Erythroblast (primary cell): ENCODE measurements at places on chromosomes 1 and 21.

DNA sequence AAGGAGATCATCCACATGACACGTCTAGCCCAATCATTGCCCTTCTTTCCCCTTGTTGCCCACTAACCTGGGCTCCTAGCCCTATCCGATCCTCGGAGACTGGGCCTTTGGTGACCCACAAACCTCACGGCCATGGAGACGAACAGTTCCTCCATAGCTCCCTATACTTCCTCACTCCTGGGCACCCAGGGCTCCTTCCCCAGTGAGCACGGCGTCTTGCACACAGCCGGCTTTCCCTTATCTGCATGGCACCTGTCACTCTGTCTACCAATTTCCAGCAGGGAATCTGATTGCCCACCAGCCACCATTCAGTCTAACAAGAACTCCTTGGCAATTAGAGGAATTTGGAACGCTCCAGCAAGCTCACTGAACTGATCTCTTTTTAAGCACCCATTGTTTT, 3.1 kb downstream of the GNG4 start:
- no peak for DNase-seq

GRCh38 chr1:156221986-156222692, 9.3 kb downstream of the PMF1 start:
- DNase-seq, result no peak

DNA sequence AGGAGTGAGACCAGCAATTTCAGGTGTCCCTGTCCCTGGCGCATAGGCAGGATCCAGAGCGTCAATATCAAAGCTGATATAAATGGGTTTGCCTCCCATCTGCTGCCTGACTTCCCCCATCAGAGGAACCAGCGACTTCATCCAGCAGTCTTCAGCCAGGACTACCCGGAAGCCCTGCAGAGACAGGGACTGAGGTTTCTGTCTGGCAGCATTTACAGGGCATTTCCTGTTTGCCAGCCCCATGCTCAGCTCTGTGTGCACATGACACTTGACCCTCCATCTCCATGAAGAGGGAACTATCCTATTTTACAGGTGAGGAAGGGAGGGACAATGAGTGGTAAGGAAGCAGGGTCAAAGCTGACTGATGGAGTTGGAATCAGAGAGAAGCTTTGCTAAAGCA, 7.2 kb downstream of the AGMAT start:
- no peak for DNase-seq

GRCh38 chr1:161180639-161181038, 3.3 kb upstream of the B4GALT3 start:
- no peak for DNase-seq

GRCh38 chr1:37034121-37035013, at the start of gene GRIK3:
Gene GRIK3, minus strand, starts transcription at chr1:37034515. Its CDS starts 407 bp downstream, at chr1:37034108.
- DNase-seq, result no peak

DNA sequence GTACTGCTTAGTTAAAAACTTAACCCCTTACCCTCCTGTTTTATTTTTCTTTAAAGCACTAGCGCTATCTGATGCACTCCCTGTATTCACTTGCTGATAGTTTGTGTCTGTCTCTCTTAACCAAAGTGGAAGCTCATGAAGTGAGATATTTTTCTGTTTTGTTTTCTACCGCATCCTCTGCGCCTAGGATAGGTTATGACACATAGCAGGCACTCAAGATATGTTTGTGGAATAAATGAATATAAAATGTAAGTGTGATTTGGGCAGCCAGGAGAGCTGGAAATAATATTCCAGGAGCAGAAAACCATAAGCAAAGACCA, 49.0 kb upstream of the MRPS6 start:
- DNase-seq, result no peak

GRCh38 chr1:12114916-12115315, 51.8 kb downstream of the TNFRSF8 start:
- no peak for DNase-seq

DNA sequence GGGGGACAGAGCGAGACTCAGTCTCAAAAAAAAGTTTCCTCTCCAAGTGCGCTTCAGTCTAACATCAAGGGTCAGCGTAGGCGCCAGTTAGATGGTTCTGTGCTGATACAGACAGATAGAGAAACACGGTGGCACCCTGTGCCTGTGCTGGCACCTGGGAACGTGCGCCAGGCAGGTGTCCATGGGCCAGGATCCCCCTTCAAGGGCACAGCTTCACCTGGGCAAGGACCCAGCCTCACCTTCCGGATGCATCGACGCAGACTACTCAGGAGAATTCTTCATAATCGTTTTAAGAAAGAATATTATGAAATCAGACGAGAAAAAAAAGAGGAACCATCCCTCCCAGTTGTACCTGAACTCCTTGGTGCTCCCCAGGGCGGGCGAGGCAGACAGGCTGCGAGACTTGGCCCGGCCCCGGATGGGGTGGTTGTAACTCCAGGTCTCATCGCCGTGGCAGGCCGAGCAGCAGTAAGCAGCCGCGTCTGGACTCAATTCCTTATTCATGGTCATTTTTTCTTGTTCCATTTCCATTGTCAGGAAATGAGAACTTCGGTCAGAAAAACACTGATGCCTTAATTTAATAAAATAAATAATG, 13.3 kb downstream of the NADK start:
- no peak for DNase-seq

DNA sequence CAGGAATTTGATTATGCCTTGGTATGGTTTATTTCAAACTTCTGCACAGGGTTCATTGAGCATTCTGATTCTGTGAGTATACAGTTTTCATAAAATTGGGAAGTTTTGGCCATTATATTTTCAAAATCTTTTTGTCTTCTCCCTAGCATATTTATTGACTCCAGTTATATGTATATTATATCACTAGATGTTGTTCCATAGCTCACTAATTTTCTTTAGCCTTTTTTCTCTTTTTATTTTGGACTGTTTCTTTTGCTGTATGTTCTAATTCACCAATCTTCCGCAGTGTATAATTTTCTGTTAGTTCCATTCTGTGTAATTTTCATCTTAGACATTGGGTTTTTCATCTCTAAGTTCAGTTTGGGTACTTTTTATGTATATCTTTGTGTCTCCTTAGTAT, 31.9 kb downstream of the ZMYM4 start:
- DNase-seq, result no peak
